T-cell (primary cell): ENCODE measurements at places on chromosomes 2 and 18.

DNA sequence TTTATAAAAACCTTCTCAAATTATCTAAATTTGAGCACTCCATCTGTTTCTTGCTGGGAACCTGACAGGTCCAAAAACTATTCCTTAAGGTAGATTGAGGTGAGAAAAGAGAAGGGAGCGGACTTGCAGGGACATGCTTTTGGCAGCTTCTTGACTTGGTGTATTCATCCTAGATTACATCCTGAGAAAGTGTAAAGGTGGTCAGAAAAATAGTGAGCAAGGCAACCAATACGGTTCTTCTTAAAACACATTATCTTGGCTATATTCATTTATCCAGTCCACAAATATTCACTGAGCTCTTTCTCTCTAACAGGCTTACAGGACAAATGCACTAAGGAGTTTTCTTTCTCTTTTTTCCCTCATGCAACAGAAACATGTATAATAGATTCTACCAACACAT, 230.0 kb downstream of the LRP1B start:
- no peak for DNase-seq

GRCh38 chr2:33426666-33427231, 49.7 kb upstream of the RASGRP3 start:
- DNase-seq, result no peak

DNA sequence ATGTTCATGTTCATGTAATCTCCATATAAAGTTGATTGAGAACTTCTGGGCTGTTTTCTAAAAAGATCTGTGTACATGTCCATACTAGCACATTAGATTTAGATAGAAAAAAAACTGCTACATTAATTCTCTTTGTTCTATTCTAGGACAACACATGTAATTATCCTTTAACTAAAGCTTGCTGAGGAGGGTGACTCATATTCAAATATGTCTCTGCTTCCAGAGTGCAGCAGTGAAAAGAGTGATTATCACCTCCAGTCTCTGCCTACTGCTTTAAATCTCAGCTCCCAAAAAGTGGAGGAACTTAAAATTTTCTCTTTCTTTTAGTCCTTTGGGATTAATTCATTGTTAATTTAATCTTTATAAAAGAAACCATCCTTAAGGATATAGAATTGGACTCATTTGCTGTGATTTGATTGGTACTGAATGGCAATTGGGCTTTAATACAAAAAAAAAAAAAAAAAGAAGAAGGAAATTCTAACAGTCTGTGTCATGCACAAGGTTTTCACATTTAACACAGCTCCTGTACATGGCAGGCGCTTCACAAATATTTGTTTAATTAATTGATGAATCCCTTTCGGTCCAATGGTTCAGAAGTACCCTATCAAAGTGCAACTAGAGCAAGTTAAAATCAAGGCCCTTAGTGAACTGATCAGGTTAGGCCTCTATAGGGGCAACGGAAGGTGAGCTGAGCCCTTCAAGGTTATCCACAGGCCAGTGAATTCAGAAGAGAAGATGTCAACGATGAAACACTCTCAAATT, 214.0 kb upstream of the KCNJ3 start:
- DNase-seq, result no peak

GRCh38 chr2:173567493-173567892, 212.8 kb downstream of the CDCA7 start:
- no peak for DNase-seq
